ENCODE measurements at places on chromosomes 16 and 17.

DNA sequence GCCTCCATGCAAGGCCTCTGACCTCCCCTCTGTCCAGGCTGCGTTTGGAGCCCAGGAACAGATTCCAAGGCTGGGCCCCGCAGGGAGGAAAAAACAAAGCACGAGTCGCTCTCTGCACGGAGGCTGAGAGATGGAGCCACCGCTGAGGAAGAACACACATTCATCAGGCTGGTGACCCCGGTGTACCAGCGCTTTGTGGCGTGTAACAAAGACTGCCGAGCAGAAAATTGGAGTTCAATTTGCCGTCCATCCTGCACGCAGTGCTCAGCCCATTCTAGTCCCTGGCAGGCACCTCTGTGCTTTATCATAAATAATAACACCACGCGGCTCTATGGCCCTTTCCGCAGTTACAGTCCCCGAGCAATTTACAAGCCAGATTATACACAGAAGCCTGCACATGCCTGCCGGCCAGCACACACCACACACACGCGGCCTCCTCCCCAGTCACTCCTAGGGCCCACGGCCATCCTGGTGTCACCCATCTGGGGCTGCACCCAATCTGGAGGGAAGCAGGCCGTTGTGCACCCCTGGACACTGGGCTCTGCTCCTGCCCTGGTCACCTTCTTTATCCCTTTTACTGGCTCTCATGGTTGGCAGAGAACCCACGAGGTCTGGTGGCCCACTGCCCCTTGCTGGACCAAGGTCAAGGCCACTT lies 124.4 kb downstream of the SDK2 start:
- DNase-seq = no peak

DNA sequence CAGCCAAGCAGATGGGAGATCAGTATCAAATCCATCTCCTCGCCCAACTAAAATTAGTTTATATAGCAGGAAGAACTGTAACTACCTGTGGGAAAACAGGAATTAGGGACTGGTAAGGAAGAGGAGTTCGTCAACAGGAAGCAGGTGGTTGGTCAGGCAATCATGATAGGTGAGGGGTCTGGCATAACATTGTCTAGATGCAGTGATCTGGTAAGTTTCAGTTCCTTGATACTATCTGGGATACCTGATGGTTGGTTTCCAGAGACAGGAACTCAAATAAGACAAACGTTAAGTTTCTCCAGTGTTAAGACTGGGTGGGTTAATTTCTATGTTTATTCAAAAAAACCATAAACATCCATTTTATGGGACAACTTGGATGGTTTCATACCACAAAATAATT lies 53.8 kb downstream of the CEP112 start:
- DNase-seq = no peak

GRCh38 chr17:14747603-14747950 lies 446.7 kb downstream of the HS3ST3B1 start:
- DNase-seq = no peak

DNA sequence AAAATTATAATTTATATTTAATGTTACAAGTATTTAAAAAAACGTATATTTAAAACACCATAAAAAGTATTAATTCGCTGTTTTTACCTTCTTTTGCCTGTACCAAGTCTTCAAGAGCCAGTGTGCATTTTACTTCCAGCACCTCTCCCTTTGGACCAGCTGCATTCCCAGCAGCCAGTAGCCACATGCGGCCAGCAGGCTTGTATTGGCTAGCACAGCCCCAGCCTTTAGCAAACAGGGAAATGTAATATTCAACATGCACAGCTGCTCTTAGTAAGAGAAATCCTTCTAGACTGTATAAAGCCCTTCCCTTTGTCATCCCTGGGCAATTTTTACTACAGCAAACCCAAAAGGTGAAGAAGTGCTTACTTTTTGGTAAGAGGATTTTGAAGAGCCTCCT lies 6.6 kb downstream of the DHODH start:
- no peak for DNase-seq

DNA sequence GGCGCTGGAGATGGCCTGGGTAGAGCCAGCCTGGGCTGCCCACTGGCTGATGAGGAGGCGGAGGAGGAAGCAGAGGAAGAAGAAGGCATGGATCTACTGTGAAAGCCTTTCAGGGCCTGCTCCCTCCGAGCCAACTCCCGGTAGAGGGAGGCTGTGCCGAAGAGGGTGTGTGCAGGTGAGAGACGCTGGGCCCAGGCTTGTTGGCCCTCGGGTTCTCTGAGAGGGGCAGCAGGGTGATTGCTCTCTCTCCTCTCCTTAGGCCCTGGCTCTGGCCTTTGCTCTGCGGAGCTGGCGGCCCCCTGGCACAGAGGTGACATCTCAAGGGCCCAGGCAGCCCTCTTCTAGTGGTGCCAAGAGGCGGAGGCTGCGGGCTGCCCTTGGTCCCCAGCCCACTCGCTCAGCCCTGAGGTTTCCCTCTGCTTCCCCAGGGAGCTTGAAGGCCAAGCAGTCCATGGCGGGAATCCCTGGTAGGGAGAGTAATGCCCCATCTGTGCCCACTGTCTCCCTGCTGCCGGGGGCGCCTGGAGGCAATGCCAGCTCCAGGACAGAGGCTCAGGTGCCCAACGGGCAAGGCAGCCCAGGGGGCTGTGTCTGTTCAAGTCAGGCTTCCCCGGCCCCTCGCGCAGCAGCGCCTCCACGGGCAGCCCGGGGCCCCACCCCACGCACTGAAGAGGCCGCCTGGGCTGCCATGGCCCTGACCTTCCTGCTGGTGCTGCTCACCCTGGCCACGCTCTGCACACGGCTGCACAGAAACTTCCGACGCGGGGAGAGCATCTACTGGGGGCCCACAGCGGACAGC lies 3.6 kb downstream of the TP53I13 start:
- DNase-seq = no peak

DNA sequence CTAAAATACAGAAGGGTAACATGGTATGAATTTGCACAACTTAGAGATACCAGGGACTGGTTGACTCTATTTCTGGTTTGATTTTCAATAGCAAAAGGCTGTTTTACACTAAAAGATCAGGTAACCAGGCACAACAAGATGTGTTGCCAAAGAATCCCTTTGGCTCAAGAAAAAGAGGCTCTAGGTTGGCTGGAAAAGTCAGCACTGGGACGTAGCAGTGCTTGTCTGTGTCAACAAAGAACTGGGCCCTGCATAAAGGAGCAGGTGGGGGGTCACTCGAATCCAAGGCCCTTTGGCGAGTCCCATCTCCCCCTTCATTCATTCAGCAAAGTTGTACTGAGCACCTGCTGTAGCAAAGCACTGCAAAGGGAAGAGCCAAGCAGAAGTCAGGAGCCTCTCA lies 18.4 kb downstream of the SDR42E1 start:
- no peak for DNase-seq

DNA sequence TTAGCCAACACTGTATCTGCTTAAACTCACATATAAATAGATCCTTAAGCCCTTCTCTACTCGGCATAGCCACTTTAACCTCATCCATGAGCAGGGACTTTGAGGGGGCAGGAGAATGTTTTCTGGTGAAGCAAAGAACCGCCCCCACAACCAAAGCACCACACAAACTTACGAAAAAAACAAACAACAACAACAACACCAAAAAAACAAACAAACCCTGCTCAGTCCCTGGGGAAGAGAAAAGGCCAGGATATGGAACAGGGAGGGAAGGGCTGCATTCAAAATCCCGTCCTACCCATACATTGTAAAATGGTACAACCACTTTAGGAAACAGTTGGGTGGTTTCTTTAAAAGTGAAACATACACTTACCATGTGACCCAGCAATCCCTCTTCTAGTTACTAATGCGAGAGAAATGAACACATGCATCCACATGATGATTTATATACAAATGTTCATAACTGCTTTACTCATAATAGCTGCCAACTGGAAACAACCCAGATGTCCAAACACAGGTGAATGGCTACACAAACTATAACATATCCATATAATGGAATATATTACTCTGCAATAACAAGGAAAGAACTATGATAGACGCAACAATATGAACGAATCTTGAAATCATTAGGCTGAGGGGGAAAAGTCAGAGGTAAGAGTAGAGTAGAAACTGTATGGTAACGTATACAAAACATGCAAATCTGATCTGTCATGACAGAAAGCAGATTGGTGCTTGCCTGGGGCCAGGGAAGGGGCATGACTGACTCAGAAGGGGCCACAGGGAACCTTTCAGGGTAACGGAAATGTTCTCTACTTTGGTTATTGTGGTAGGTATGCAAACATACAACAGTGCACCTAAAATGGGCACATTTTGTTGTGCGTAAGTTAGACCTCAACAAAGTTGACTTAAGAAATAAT lies 37.7 kb upstream of the TOB1 start:
- peak; percentile 47 for DNase-seq

DNA sequence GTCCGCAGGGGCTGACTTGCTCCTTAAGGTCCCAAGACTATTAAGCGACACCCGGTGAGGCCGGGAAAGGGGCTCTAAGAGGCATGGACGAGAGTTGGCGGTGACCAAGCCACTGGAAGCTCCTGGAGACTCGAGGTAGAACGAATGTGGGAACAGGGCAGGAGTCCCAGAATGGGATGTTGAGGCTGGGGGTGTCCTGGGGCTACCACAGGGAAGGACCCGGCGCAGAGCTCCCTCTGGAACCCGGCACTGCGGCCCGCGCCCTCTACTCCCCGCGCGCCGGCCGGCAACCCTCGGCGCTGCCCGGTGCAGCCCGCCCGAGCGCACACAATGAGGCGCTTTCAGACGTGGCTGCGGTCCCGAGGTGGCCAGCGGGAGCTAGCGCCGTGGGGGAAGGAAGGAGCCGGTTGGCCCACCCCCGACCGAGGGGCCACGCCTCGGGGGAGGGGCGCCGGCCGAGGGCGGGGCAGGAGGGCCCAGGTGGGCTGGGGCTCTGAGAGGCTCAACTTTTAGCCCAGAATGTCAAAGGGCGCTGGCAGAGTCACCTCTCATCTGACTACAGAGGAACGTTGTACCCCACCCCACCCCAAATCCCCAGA lies at the start of gene CHST6:
Gene CHST6 (minus strand): TSS at position 366 of the 599 bp plus-strand sequence. CDS start 15,613 bp downstream, outside the sequence.
- no peak for DNase-seq

DNA sequence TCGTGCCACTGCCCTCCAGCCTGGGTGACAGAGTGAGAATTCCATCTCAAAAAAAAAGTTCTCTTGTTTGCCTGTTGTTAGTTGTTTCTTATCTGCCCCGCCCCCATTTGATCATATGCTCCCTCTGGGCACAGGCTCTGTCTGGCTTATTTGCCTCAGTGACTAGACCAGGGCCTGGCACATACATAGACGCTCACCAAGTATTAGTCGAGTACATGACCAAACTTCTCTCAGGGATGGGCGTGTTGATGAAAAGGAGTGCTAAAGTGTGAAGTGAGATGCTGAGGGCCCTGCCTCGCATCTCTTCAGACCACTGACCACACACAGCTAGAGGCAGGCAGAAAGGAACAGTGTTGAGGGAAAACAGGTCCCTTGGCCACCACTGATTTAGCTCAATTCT lies 3.3 kb upstream of the HELZ start:
- DNase-seq = no peak

DNA sequence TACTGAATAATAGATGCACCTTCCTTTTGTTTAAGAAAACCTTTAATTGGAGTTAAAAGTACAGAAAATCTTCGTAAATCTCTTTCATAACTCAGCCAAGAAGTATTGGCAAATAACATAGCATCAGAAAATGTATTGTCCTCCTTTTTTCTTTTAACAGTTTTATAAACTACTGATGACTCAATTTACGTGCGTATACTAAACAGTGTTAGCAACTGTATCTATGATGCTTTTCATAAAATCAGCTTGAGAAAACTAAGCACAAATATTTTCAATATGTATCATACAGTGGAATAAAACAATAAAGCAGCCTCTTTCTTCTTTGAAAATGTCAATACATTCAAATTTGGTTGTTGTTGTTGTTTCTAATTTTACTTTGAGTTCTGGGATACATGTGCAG lies 88.6 kb downstream of the STXBP4 start:
- no peak for DNase-seq

DNA sequence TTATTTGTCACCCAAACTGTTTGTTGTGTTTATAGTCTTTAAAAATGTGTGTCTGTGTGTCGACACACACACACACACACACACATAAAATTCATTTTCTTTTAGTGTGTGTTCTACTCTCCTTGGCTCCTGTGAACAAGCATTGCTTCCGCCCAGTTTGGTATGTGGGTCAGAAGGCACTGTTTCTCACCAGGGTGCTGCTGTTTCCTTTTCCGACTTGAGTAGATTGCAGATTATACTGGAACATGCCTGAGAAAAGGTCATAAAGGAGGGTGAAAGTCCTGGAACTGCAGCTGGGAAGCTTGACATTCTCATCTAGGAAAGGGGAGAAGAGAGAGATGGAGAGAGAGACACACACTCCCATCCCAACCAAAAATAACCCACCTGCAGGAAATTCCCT lies 330.3 kb downstream of the BCAS3 start:
- DNase-seq = no peak

GRCh38 chr16:6957681-6958080 lies 375.0 kb upstream of the RBFOX1 start:
- DNase-seq = no peak

GRCh38 chr17:3636908-3637373 lies 381 bp downstream of the CTNS start:
- no peak for DNase-seq

GRCh38 chr17:12727076-12727760 lies 61.5 kb downstream of the MYOCD start:
- no peak for DNase-seq

- peak; percentile 90 for DNase-seq
These were observed at the start of gene DDX52 for GRCh38 chr17:37643118-37643766. Gene DDX52, minus strand, starts transcription at chr17:37643446. Its CDS starts 26 bp downstream, at chr17:37643420.

DNA sequence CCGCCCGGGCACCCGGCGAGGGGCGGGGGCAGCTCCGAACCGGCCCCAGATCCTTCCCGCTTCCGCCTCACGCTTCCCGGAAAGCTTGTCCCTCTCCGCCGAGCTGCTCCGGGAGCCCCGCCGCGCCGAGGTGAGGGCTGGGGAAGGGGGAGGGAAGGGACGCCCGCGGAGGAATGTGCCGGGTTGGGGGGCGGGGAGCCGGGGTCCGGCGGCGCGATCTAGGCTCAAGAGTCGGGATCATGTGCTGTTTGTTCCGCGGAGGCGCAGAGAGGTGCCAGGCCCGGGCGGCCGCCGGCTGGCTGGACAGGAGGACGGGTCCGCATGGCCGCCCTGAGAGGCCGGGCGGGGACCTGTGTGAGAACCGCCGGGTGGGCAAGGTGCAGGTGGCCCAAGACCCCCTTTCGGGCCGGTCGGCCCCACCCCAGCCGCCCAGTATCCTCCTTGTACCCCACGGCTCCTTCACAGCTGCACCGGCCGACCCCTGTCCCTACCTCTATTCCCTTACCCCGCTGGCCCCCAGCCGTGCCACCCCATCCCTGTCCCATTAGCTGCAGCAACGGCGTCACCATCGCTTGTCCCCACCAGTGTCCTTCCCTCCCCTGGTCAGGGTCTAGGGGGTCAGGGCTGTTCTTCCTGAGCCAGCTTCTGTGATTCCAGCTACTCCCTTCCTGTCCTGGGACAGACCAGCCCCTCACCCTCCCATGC lies 429 bp downstream of the KIF1C start:
- DNase-seq = no peak
